Coronary artery (tissue), 2 donors: ENCODE measurements at places on chromosomes 13 and 19.

GRCh38 chr19:48755084-48755641, at the start of gene FGF21:
Gene FGF21 (plus strand): TSS chr19:48755524. CDS start chr19:48756237, 713 bp downstream.
- no peak for DNase-seq

DNA sequence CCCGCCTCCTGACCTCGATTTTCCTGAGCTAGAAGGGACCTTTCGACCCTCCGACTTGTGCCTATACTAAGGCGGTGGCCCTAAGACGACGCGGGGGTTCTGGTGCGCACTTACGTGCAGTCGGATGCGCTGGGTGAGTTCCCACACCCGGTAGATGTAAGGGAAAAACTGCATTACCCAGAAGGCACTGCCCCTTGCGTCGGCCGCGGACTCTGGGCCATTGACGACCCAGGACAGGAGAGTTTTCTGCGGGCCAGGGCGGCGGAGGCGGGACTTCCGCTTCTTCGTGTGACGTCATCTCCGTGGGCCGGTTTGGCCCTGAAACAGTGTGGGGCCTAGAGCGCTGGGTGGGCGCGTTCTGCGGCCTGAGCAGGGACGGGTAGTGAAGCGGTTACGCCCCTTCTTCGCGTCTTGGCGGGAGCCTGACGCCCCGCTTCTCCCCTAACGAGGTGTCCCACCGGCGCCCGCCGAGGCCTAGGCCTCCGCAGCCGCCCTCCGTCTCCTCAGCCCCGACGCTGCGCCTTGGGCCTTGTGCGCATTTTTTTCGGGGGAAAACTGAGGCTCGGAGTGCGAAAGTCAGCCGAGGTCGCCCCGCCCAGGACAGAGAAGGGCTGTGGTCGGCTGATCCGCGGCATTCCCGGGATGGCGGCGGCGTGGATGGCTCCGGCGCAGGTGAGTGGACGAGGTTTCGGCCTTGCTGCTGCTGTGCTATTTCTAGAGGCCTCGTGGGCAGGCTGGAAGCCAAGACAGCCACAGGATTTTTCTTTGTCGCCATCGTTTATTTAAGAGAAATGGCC, at the start of gene ZNF460:
TSS of gene ZNF460 (plus strand) at position 321 of the 797 bp plus-strand sequence. CDS start at position 643, 322 bp downstream.
- peak; percentile 97 for DNase-seq

GRCh38 chr19:22783651-22784410, at the start of gene ZNF99:
Gene ZNF99 (minus strand): TSS chr19:22784151. CDS start chr19:22784016, 135 bp downstream.
- peak; percentile 78 for DNase-seq

- no peak for DNase-seq
These were observed 191.1 kb downstream of the RGCC start for GRCh38 chr13:41648314-41648935.

DNA sequence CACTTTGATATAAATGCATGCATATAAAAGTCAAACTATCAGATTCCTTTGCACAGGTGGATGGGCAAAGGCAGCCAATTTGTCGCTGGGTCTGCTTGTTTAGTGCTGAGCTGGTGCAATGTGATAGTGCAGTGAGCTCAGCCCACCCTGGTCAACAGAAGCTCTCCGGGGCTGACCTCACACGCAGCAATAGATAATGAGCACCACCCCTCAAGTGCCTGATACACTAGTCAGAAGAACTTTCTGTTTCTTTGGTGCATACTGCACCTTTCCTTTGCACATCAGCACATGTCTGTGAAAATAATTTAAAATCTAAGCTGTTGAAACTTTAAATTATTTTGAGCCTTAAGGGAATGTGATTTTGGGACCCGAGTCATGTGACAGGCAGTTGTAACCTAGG, 20.2 kb downstream of the ATP8A2 start:
- no peak for DNase-seq

- DNase-seq: no peak
These were observed 22.6 kb downstream of the RXFP2 start for GRCh38 chr13:31761951-31762350.

DNA sequence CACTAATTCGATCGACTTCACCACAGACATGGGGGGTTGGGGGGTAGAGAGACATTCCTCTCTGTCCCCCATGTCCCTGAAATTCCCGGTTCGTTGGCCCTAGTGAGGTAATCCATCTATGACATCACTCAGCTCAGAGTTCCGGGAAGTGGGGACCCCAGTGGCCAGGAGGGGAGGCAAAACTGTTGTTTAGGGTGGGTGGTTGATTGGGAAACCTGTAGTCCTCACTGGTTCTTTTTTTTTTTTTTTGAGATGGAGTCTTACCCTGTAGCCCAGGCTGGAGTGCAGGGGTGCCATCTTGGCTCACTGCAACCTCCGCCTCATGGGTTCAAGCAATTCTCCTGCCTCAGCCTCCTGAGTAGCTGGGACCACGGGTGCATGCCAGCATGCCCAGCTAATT, at the start of gene ARRDC5:
TSS of gene ARRDC5 (minus strand) at position 101 of the 400 bp plus-strand sequence. CDS start at position 30, 71 bp downstream.
- DNase-seq: no peak

- DNase-seq: no peak
These were observed 222.1 kb downstream of the ZIC5 start for GRCh38 chr13:99749271-99750019.

DNA sequence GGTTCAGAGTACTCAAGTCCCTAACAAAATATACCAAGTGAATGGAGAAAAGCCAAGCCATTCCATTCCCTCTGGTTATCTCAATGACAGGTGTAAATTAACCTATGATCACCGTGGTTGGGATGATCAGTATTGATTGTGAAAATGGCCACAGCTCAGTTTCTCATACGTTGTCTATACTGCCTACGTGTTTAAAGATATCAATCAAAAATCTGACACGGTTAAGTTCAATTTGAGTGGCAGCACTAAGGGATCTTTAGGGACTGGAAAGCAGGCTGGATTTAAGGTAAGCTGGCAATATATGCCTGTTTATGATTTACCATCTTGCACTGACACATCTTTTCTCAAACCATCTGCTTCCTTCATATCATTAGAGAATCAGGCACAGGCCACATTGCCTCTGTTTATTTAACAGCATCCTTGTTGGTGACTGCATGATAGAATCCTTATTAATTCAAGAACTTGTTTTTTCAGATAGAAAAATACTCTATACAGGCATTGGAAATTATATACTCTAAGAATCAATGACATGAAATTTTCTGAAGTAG, 907.9 kb downstream of the PCDH9 start:
- DNase-seq: no peak

- no peak for DNase-seq
These were observed 73.7 kb upstream of the NPAS1 start for GRCh38 chr19:46945694-46946489.

GRCh38 chr13:64471916-64472315, 2758.2 kb downstream of the PCDH9 start:
- DNase-seq: no peak

DNA sequence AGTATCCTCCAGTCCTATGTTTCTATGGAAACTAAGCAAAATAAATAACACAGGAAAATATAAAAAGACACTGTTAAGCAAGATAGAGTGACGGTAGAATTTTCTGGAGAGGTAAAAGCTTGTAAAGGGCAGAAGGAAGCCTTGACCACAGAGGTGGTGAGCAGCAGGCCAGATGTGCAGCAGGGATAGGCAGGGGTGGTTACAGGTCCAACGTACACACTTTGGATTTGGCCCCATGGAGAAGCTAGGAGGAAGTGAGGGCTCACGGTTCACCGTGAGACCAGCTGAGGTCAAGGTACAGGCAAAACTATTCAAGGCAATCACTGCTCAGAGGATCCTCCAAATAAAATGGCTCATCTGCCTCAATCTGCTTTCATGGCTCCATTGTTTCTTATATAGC, 242.8 kb downstream of the B3GLCT start:
- DNase-seq: no peak

DNA sequence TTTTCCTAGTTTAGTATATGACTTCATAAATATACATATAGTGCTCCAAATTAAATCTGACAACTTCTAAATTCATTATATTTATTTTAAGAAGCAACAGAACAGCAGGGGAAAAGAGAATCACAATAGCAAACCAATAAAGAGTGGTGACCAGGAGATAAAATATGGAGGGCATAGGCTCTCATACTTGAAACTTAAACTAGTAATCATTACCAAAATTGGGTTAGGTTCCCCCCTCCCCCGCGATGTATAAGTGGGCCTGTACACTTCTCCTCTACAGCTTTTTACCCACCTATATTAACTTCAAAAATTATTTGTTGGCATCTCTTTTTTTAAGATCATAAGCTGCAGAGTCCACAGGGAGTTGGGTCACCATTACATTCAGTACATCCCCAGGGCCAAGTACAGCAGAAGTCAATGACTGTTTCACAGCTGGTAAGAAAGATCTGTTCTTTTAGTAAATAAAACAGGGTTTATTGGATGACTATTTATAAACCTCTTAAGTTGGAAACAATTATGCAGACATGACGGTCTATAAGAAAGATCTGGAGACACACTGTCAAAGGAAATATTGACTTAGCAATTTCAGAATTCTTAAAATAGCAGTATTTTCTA, 29.4 kb downstream of the KLF12 start:
- no peak for DNase-seq
